ENCODE measurements at places on chromosomes 16 and 17. TPM values are rescaled to one million over a fixed set of nuclear protein-coding genes. Genes with fewer than 3 reads are reported as not detected.

GRCh38 chr16:77662246-77662645 lies 60.1 kb upstream of the NUDT7 start:
- DNase-seq, result no peak

DNA sequence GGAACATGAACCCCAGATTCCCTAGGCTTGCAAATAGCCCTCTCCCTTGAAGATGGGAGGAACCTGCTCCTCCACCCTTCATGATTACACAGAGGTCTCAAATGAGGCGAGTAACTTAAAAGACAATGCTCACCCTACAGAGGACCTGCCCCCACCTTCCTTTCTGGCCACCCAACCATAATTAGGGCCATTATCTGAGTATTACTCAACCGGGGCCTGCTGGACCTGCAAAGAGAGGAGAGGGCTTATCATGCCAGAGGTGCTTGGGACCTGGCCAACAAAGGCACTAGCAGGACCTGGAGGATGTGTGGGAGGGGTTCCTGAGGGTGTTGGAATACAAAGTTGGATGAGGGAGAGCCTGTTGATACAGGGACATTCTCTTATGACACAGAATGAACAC lies 42.4 kb downstream of the RNF157 start:
- DNase-seq, result no peak

The CKLF gene
- 48.9 TPM for total RNA-seq

DNA sequence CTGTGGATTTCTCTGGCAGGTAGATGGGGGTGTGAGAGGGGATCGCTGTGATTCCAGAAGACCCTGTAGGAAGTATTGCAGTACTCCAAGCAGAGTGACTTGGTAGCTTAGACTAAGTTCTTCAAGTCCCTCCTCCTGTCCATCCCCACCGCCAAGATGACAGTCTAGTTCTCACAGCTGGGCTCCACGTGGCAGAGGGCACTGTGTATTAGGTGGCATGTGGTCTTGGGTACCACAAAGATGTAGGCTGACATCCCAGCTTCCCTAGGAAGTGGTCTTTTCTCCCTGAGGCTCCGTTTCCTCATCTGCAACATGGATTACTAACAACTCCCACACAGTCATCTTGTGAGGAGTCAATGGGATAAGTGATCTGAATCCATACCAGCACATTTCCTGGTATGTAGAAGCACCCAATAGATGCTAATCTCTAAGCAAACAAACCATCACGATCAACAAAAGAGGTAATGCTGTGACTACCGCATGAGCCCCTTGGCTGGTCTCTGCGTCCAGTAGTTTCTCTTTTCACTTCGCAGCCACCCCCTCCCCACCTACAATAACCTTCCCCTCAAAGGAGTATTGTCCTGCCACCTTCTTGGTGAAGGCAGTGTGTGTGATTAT lies 349.1 kb upstream of the EEF2KMT start:
- DNase-seq, result no peak

DNA sequence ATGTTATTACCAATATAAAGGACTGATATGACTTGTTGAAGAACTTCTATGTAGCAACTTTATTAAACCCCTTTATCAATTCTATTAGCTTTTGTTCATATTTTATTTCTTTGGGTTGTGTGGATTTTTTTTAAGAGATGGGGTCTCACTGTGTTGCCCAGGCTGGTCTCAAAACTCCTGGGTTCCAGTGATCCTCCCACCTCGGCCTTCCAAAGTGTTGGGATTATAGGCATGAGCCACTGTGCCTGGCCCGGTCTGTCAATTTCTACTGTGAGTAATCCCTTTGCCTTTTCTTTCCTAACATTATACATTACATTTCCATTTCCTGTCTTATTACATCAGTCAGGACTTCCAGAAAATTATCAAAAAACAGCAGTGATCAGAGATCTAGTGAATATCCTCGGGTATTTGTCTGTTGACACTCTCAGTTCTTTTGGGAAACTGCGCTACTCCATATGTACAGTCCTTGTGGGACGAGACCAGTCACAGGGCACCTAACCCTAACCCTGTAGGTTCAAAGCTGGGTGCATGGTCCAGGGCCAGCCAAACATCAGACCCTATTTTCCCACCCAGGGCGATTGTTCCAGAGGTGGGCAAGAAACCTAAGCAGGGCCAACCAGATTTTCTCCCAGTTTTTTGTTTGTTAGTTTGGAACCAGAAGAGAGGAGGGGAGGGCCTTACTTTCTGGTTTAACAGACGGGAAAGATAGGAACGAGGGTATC lies 1.7 kb upstream of the SLC47A1 start:
- DNase-seq, result no peak

The KRT31 gene
- total RNA-seq, result not detected

The PIK3R6 gene
- total RNA-seq, result not detected

The ACACA gene
- total RNA-seq, result 86.6 TPM

DNA sequence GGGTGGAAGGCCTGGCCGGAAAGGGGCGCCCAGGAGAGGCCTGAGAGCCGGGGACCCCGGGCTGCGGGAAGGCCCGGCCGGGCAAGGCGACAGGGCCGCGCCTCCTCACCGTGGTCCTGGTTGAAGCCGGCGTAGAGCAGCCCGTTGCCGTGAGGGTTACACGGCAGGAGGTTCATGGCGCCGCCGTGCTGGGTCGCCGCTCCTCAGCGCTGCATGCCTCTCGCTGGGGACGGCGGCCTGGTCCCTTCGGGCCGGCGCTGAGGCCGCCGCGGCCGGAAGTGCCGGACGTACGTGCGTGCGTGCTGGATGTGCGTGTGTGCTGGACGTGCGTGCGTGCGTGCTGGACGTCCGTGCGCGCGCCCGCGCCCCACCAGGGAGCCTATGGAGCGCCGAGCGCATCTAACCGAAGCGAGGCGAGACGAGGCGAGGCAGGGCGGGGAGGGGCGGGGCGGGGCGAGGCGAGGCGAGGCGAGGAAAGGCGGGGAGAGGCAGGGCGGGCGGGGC lies at the start of gene WDR45B:
Gene WDR45B, minus strand, starts transcription at position 280 of the 504 bp plus-strand sequence. Its CDS starts 104 bp downstream, at position 176.
- peak; percentile 100 for DNase-seq

The RND2 gene
- 0.29 TPM for total RNA-seq

DNA sequence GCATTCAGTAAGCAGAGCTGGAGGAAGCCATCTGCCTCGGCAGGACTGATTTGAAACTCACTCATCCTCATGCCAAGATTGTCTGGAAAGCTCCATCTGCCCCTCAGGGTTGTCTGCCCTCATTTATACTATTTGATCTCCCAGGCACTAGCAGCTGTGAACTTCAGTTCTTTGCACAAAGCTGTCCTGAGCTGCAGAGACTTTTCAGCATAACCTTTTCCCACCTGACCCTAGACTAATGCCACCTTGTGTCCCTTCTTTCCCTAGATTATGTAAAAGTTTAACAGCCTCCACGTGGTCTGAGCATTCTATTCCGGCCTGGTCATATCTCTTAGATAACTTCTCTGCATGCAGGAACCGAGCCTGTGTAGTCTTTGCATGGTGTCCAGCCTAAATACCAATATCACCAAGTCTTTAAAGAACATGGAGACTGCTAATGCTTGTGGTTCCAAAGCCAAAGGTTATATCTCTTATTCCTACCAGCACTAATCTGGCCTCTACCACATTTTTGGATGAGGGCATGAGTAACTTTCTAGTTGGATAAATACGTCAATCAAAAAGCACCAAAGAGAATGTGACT lies 29.1 kb downstream of the STAT5A start:
- DNase-seq, result peak; percentile 4

The ASGR1 gene
- 0.88 TPM for total RNA-seq

GRCh38 chr16:88784074-88784855 lies 755 bp downstream of the PIEZO1 start:
- peak; percentile 95 for DNase-seq

DNA sequence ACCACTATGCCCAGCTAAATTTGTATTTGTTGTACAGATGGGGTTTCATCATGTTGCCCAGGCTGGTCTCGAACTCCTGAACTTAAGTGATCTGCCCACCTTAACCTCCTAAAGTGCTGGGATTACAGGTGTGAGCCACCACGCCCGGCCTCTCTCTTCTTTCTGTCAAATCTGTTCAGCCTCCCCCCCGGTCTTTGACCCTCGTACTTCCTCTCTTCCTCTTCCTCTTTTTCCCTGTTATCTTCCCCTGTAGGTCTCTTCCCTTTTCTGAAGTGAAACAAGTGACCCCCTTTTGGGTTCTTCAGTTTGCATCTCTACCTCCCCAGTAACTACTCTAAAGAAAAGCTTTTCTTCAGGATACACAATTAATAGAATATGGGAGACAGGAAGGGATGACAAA lies 31.7 kb upstream of the DHX40 start:
- DNase-seq, result no peak

The SAT2 gene
- 41.3 TPM for total RNA-seq

DNA sequence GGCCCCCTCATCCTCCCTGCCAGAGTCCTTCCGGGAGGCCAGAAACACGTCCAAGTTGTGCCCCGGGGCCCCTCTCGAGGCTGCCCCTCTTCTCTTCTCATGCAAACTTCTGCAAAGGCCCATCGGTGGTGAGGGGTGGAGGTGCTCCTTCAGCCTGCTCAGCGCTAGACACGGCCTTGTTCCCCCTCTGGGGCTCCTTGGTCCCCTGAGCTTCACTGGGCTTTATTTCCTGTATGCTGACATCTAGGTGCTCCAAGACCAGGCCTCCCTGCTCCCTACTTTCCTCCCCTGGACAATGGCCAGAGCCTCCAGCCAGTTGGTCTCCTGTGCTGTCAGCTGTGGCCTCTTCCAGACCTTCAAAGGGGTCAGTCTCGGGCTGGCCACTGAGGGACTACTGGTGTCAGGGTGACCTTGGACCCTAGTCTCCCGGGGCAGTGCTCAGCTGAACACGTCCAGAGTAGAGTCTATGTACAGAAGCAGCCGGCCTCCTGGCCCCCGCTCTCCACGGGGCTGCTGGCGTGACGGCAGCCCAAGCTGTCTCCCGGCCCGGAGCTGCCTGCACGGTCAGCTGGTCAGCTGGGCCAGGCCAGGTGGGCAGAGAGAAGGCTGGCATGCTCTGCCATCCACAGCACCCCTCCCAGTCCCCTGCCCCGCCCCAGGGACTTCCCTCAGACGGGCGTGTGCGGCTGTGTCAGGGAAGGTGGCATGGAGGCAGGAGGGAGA lies 1.7 kb upstream of the PRR35 start:
- DNase-seq, result peak; percentile 94

The KAT7 gene
- total RNA-seq, result 50.7 TPM

The TPSB2 gene
- total RNA-seq, result not detected

The PYCARD gene
- total RNA-seq, result 61.5 TPM

The HSPB9 gene
- total RNA-seq, result not detected

The CCL15 gene
- total RNA-seq, result not detected

DNA sequence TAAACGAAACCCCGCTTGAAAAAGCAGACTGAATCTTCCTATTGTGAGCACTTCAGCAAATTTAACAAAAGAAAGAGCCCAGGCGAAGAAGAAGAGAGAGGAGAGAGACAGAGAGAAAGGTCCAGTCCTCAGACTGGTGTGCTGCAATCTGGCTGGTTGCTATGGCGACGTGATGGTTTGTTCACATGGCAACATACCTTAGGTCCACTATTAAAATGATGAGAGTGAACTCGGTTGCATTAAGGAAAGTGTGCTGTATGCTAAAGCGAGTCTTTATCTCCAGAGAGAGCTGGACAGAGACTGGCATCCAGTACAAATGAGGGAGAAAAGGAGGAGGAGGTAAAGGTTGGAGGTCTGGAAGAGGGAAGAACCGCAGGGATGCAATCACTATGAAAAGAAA lies 271.8 kb upstream of the ZFHX3 start:
- no peak for DNase-seq

The PLA2G10 gene
- total RNA-seq, result not detected

DNA sequence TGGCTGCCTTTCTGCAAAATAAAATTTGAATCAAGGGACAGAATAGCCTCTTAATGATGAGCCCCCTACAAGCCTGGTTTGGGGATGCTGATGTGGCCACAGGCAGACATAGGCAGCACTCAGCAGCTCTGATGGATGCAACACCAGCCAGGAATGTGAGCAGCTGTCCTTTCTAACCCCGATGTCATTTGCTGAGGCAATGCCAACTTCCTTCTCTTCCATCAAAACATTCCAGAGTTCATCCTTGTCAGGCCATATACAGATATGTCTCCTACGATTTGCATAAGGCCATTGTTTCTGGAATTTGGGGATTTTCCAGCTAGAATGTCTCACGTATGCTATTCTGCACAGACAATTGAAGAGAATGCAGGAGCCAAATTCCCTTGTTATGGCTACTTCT lies 52.1 kb upstream of the MYOCD start:
- no peak for DNase-seq

The HGS gene
- total RNA-seq, result 110 TPM

GRCh38 chr16:49760815-49761214 lies 95.1 kb downstream of the ZNF423 start:
- DNase-seq, result no peak

The PIPOX gene
- 1.8 TPM for total RNA-seq

The CDH13 gene
- 102 TPM for total RNA-seq

DNA sequence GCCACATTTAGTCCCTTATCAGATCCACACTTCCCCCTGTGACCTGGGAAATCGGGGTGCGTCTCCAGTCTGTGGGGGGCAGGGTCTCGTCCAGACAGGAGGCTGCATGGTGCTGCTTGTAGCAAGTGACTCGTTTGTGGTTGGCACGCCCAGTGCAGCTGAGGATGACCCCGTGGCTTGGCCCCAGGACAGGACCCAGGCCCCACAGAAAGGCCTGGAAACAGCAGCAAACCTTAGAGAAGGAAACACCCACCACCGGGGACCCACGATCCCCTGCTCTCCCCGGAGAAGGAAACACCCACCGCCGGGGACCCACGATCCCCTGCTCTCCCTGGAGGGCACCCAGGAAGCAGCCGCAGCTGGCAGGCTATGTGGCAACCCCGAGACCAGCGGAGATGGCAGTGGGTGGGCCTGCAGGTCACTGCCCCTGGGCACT lies 8.2 kb upstream of the C16orf95 start:
- peak; percentile 88 for DNase-seq

The KCNG4 gene
- total RNA-seq, result not detected

- DNase-seq, result peak; percentile 94
Measured at GRCh38 chr17:65122836-65123756, 14.1 kb upstream of the RGS9 start.

The B3GNT9 gene
- 54.8 TPM for total RNA-seq

The PIK3R5 gene
- total RNA-seq, result 0.36 TPM

GRCh38 chr17:27651411-27652345 lies 20.7 kb downstream of the LGALS9 start:
- peak; percentile 81 for DNase-seq

DNA sequence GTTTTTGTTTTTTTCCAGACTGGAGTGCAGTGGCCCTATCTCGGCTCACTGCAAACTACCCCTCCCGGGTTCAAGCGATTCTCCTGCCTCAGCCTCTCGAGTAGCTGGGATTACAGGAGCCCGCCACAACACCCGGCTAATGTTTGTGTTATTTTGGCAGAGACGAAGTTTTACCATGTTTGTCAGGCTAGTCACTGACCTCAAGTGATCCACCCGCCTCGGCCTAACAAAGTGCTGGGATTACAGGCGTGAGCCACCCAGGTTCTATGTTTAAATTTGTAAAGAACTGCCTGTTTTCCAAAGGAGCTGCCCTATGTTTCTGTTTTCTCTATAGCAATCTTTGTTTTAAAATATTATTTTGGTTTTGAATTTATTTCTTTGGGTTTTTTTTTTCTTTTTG lies 13.8 kb upstream of the C16orf87 start:
- no peak for DNase-seq

The AXIN1 gene
- 21.7 TPM for total RNA-seq

GRCh38 chr16:2991566-2992261 lies 11.5 kb upstream of the PKMYT1 start:
- no peak for DNase-seq

GRCh38 chr16:24572069-24572468 lies 32.7 kb downstream of the RBBP6 start:
- no peak for DNase-seq

The ZFHX3 gene
- 14.1 TPM for total RNA-seq

GRCh38 chr17:74513987-74514631 lies 17.2 kb downstream of the CD300LB start:
- DNase-seq, result no peak
